ENCODE measurements at places on chromosomes 1 and 21.

- DNase-seq = peak; percentile 80
Observed at GRCh38 chr21:42063191-42063570, 7.9 kb upstream of the UMODL1 start.

DNA sequence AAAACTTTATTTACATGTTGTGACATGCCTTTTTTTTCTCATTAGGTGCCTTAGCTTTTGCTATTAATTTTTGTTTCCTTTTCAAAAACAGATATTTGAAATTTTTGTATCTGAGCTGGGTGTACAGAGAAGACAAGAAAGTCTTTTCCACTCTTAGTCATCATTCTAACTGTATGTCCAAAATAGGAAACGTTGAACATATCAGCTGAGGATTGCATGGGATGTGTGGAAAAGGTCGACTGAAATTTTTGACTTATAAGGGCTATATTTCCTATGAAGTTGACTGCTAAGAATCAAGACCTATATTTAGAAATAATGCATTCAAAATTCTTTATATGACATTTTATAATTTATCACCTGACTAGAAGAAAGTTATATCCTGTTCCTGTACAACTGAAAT is 270.0 kb upstream of the ZRANB2 start:
- DNase-seq = no peak

DNA sequence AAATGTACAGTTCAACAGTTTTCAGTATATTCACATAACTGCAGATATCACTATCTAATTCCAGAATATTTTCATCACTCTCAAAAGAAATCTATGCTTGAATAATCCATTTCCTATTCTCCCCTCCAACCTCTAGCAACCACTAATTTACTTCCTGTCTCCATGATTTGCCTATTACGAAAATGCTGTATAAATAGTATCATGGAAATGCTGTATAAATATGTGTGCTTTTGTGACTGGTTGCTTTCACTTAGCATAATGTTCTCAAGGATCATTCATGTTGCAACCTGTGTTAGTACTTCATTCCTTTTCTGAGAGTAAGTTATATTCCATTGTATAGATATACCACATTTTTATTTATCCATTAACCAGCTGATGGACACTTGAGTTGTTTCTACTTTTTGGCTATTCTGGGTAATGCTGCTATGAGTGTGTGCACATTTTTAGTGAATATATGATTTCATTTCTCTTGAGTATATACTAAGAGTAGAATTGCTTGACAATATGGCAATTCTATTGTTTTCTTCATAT is 115.6 kb downstream of the TNFSF18 start:
- DNase-seq = no peak

DNA sequence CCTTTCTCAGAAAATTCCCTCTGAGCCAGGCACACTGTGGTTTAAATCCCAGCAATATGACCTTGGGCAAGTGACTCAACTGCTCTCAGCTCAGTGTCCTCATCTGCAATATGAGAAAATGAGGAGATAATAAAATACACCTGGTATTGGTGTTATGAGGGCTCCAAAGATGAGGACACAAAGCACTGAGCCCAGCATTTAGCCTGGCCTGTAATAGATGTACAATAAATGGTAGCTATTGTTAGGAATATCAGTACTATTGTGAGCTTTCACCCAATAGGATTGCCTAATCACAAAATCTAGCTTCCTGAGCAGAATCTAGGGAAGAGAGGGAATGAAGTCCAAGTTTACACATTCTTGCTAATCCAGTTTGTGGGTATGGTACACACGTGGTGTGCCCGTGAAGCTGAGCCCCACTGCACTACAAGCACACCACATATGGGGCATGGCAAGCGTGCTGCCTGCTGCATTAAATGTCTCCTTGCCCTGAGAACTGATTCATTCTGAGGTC is 24.3 kb upstream of the SLC30A1 start:
- DNase-seq = no peak

- no peak for DNase-seq
Observed at GRCh38 chr1:164765557-164765956, 206.6 kb downstream of the PBX1 start.

DNA sequence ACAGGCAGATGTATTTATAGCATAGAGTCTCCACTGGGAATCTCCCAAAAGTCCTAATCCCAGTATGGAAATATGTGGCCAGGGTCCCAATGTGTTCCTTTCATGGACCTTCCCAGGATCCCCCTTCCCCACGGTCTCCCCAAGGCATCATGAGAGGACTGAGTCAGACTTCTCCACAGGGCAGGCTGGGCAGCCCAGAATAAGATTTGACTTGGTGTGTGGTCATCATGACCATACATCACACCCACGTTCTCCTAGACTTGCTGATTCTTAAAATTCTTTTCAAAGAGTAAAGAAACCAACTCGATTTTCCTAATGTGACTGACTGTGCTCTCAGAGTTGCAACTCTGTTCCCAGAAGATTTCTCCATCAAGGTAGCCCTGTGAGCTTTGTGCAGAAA is 93.9 kb upstream of the CD34 start:
- DNase-seq = no peak

- DNase-seq = no peak
Observed at GRCh38 chr1:1550591-1551432, 10.4 kb upstream of the TMEM240 start.

DNA sequence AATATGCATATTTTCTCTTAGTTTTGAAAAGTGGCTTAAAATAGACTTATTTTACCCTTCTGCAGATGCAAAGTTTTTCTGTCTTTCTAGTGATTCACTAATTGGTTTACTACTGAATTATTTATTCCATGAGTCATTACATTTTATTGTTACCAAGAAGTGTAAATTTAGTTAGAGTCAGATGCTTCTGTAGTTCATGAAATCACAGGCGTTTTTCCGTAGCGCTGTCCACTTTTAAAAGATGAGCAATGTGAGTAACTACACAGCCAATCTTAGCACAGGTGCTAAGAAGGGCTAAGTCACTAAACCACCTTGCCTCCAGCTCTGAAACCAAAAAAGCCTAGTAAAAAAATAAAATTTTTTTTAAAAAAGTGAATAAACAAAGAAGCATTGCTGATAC is 24.7 kb downstream of the RGS13 start:
- no peak for DNase-seq

DNA sequence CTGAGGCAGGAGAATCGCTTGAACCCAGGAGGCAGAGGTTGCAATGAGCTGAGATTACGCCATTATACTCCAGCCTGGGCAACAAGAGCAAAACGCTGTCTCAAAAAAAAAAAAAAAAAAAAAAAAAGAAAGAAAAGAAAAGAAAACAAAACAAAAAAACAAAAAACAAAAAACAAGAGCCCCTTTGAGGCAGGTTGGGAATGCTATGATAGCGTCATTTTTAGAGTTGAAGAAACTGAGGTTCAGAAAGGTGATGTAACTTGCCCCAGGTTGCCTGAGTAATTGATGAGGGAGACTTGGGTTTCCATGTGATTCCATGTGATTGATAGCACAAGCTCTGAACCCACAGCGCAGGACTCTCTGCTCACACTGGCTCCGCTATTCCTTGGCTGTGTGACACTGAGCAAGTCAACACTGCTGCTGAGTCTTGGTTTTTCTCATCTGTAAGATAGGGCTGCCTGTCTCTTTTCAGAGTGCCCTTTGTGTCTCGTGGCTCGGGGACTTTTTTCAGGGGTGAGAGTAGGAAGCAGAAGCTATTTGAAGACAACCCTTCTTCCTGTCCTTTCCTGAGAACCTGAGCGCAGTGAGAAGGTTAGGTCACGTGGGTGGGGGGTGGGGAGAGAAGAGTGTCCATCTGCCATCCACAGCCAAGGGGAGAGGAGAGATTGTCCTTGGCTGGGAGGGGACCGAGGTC is 2.5 kb downstream of the CNR2 start:
- DNase-seq = no peak

DNA sequence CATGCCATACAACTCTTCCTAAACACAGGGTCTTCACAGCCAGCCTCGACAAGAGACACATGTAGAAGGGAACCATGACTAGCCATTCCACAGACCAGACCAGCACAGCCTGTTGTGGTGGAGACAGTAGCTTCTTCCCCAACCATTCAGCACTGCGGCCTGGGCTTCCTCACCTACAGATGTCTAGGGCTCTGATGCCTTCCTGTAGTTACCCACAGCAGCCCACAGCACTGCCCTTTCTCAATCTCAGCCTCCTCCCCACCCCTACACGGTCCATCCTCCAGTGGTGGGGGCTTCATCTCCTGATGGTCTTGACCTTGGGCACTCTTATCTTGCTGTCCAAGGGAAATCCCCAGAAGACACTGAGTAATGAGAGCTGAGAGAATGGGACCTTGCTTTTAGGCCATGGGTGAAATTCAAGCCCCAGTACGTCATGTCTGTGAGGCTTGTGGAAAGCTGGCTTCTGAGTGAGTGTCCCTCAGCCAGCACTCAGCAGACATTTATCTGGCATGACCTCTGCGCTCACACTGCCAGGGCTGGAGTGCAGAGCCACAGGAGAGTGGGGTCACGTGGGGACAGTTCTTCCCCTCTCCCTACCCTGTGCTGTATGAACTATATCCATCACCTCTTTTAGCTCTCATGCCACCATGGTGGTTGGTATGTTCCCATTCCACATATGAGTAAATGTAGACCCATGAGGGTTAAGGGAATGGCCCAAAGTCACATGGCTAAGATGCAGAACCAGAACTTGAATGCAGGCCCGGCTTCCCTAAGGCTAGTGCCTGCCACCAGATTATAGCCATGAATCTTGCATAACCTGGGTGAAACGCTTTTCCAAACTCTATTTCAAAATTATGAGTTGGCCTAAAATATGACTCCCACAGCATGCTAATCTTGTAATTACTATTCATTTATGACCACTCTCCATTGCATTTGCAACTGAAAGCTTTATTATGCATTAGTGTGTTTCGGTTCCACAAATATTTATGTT is 104.7 kb downstream of the HIVEP3 start:
- no peak for DNase-seq

GRCh38 chr1:115432061-115432460 is 94.0 kb upstream of the NGF start:
- DNase-seq = no peak

- no peak for DNase-seq
Observed at GRCh38 chr1:202589190-202589930, 120.9 kb downstream of the SYT2 start.

Measured in DMS153 (cell line).